Regular cardiac myocyte (primary cell): ENCODE measurements at places on chromosomes 3 and 15. TPM values are rescaled to one million over a fixed set of nuclear protein-coding genes. Genes with fewer than 3 reads are reported as not detected.

Gene CCDC80
- 526 and 1,085 TPM in 2 replicates for total RNA-seq

Gene RUVBL1
- 47.1 and 115 TPM in 2 replicates for total RNA-seq

Gene SEMA6D
- total RNA-seq, result 9.9 and 19.6 TPM in 2 replicates

Gene WWTR1
- total RNA-seq, result 24.0 and 63.8 TPM in 2 replicates

Gene DNAH12
- total RNA-seq, result under 0.01 and 0.28 TPM in 2 replicates

Gene MYEF2
- total RNA-seq, result 5.4 and 5.6 TPM in 2 replicates

Gene POPDC2
- total RNA-seq, result 0.56 and 0.58 TPM in 2 replicates

Gene C3orf33
- 2.9 and 3.4 TPM in 2 replicates for total RNA-seq

Gene OIP5
- 2.3 and 14.6 TPM in 2 replicates for total RNA-seq

Gene CDV3
- total RNA-seq, result 182 and 192 TPM in 2 replicates

Gene CTXN2
- not detected in 2 replicates for total RNA-seq

Gene C3orf22
- total RNA-seq, result not detected in 2 replicates

Gene NLGN1
- 5.9 and 6.1 TPM in 2 replicates for total RNA-seq

Gene ACKR4
- 0.96 and 6.8 TPM in 2 replicates for total RNA-seq

Gene ITPKA
- 0.28 and 1.2 TPM in 2 replicates for total RNA-seq

Gene KLHL40
- total RNA-seq, result not detected in 2 replicates

Gene TEX55
- total RNA-seq, result not detected in 2 replicates

Gene SH3BP5
- 22.2 and 53.0 TPM in 2 replicates for total RNA-seq

Gene CHP1
- 77.6 and 79.2 TPM in 2 replicates for total RNA-seq

Gene ZNF501
- total RNA-seq, result 4.5 and 5.2 TPM in 2 replicates

Gene CHRNB4
- total RNA-seq, result not detected in 2 replicates

Gene LRRC3B
- total RNA-seq, result not detected in 2 replicates

Gene PLSCR2
- total RNA-seq, result not detected in 2 replicates

Gene MOBP
- under 0.01 TPM in 1 of 2 replicates, not detected in the other for total RNA-seq

Gene TWF2
- 60.3 and 100 TPM in 2 replicates for total RNA-seq

Gene P2RY1
- 0.38 and 3.1 TPM in 2 replicates for total RNA-seq

Gene SPESP1
- total RNA-seq, result 3.3 and 4.2 TPM in 2 replicates

Gene DAZL
- not detected in 2 replicates for total RNA-seq

Gene AADACL2
- not detected in 2 replicates for total RNA-seq

Gene GOLGA8H
- under 0.01 and 0.28 TPM in 2 replicates for total RNA-seq

Gene LSMEM2
- total RNA-seq, result under 0.01 TPM in 1 of 2 replicates, not detected in the other

Gene SLC22A13
- total RNA-seq, result 0.56 and 0.58 TPM in 2 replicates

Gene PRSS50
- not detected in 2 replicates for total RNA-seq

Gene APBA2
- 12.1 and 13.8 TPM in 2 replicates for total RNA-seq
